Osteoblast (primary cell): ENCODE measurements at places on chromosomes 5 and 9.

GRCh38 chr9:11064909-11065308, 452.1 kb upstream of the PTPRD start:
- DNase-seq, result no peak

GRCh38 chr5:38602641-38603040, 46.2 kb upstream of the LIFR start:
- DNase-seq, result no peak

DNA sequence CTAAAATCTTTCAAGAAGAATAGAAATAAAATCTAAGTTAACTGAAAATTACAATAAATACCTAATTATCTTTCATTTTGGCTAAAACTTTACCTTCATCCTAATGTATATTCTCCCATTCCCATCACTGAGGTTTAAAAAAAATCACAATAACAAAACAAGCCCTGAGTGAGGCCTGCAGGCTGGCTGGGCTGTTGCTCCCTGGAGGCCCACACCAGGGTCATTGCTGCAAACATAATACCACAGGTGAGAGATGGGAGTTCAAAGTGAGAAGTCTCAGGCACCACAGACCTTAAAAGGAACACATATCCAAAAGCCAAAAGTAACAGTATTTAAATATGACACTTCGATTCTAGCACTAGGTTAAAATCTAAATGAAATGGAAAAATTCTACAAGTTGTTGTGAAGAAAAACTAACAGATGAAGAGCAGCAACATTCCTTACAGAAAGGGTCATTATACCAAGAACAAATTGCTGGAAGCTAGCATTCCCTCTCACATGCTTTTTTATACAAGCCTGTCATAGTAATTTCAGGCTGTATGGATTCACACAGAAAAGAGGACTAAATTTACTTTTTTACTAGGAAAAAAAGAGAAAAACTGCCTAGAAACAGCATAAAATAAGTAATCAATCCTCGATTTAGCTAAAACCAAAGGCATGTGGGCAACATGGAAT, 57.8 kb downstream of the AUH start:
- DNase-seq, result no peak

- DNase-seq, result no peak
These were observed 790.4 kb upstream of the NUDT12 start for GRCh38 chr5:104352954-104353353.

- peak; percentile 49 for DNase-seq
These were observed 9.7 kb upstream of the PDCD1LG2 start for GRCh38 chr9:5500441-5501235.
